Peyer's patch (tissue), 4 donors: ENCODE measurements at places on chromosomes 6 and 20. TPM values are rescaled to one million over a fixed set of nuclear protein-coding genes. Genes with fewer than 3 reads are reported as not detected.

DNA sequence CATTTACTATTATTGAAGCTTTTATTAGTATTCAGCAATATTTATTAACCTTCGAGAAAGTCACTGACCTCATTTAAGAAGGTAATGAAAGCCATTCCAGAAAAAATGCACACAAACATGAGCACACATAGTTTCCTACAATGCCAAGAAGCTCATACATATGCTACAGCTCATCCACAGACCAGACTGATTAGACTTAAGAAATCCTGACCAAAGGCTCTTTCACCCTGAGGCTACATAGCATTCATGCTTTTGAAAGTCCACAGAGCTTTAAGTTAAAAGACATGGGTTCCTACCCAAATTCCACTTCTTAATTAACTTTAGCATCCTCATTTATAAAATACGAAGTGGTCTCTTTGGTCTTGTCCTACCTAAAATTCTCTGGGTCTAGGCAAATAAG is 430.4 kb downstream of the TBC1D32 start:
- DNase-seq, result no peak

LAMA2 gene
- 30.0 TPM for total RNA-seq

EXOC2 gene
- 23.9 TPM for total RNA-seq

GRCh38 chr6:111423960-111424846 is 58.8 kb downstream of the REV3L start:
- no peak for DNase-seq

COL19A1 gene
- total RNA-seq, result 0.35 TPM

OPRM1 gene
- total RNA-seq, result not detected

- DNase-seq, result no peak
These were observed 53.0 kb downstream of the TAF4 start for GRCh38 chr20:62012631-62013030.

- DNase-seq, result no peak
These were observed 95.1 kb downstream of the SNAP25 start for GRCh38 chr20:10313701-10314100.

- no peak for DNase-seq
These were observed 8.0 kb downstream of the CDC5L start for GRCh38 chr6:44395501-44395900.

DNA sequence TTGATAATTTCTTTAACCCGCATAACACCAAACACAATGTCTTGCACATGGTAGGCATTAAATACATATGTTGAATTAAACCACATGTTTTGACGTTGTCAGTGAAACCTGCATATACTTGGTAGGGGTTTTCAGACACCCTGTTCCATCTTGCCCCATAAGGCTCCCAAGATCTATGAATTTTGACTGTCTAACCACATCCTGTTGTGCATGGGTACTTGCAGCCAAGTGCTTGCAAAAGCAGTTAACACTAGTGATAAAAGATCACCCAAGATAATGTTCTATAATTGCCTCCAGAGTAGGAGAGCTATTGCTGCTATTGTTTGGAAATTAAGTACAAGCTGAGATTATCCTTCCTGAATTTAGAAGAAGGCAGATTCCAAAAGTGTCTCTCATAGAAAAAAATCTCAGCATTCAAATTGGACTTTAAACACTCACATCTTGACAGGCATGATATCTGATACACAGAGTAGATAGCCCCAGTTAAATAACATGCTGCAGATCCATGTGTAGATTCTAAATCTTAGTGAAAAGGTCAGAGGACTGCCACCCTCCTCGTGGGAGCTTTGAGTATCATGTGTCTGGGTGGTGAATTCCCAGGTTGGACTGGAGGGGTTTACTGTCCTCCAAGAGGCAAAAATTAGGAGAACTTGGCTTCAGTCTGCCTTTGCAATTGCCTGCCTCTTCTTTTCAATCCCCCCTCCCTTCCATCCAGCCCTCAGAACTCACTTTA is 25.8 kb upstream of the CCN6 start:
- DNase-seq, result no peak

RSPH9 gene
- 1.7 TPM for total RNA-seq

GRCh38 chr6:67358241-67358640 is 1276.8 kb upstream of the ADGRB3 start:
- no peak for DNase-seq

RBPJL gene
- not detected for total RNA-seq

- DNase-seq, result no peak
These were observed at the start of gene OR2J3 for GRCh38 chr6:29107758-29108157. OR2J3 (plus strand) TSS chr6:29108058; CDS start chr6:29111891, 3,833 bp downstream.

- no peak for DNase-seq
These were observed 158.8 kb upstream of the PHACTR1 start for GRCh38 chr6:12557765-12558164.

GRCh38 chr6:83126807-83127206 is 59.3 kb downstream of the DOP1A start:
- no peak for DNase-seq

GRCh38 chr6:69202768-69203167 is 567.7 kb downstream of the ADGRB3 start:
- no peak for DNase-seq

DNA sequence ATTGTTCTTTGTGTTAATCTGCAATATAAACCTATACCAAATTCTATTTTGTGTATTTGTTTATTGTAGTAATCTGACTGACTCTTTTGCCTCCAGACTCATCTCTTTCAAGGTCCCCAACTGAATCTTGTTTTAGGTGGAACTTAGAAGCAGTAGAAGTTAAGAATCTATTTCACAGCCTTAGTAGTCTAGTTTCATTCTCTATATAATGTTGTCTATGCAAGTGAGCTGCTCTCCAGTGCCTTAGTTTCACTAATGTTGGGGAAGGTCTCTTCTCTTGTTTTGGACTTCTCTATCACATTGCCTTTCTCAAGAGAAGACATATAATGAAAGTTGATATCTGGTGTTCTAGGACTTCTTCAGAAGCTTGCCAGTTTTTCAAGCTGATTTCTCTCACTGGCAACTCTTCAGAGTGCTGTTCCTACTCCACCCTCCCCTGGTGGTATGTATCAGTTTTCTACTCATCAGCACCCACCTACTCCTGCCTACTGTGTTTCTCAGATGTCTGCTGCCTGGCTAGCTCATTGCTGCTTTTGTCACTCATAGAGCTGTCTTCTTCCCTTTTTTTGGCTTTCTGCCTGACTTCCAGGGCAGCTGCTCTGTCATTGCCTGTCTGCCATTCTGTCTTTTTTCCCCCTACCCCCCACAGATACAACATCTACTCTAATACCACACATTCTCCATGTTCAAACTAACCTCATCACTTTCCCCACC is 82.1 kb downstream of the PTPRA start:
- no peak for DNase-seq

DNA sequence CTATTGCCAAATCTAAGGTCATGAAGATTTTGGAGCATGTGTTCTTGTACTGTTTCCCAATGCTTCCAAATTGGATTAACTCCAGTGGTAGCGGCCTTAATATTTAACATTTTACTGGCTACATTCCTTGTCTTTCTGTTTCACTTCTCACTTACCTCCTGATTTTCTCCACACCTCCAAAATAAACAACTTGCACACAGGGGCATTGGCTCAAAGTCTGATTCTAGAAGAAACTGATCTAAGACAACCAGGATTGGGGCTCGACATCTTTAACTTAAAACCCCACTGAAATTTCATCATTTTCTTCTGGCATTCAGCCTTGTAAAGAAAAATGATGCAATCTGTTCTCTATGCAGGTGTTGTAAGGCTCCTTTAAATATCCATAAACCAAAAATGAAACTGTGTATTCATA is 557.9 kb upstream of the ID4 start:
- no peak for DNase-seq

ANKRD66 gene
- not detected for total RNA-seq

CRISP2 gene
- not detected for total RNA-seq

PRL gene
- not detected for total RNA-seq

NKAIN4 gene
- total RNA-seq, result not detected

DNA sequence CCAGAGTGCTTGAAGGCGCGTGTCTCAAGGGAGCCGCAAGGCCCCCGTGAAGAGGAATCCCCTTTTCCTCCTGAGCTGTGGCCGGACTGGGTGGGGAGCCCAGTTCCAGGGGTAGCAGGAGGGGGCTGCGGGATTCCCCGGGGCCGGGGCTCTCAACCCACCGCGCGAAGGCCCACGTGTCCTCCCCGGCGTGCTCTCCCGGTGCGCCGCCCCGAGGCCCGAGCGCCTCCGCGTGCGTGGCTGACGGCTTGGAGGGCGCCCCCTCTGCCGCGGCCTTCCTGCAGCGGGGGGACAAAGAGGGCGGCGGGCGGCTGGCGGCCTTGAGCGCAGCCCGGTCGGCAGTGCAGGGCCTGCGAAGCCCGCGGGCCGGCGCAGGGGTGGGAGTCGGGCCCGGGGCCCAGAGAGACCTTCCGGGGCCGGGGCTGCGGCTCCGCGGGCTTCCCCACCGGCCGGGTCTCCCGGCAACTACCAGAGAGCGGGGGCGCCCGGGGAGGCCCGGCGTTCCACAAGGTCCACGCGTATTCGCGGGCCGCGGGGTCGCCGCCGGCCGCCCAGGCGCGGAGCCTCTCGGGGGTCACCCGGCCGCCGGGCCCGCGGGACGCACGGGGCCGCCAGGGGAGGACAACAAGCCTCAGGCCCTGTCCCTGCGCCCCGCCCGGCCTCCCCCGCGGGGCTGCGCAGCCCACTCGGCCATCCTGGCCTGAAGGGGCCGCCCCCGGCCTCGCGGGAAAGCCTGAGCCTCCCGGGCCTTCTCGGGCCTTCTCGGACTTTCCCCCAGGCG is at the start of gene FAM217A:
TSS of gene FAM217A (minus strand) at position 447 of the 781 bp plus-strand sequence. CDS start 1,723 bp downstream, outside the sequence.
- no peak for DNase-seq

SEMG1 gene
- not detected for total RNA-seq

DNA sequence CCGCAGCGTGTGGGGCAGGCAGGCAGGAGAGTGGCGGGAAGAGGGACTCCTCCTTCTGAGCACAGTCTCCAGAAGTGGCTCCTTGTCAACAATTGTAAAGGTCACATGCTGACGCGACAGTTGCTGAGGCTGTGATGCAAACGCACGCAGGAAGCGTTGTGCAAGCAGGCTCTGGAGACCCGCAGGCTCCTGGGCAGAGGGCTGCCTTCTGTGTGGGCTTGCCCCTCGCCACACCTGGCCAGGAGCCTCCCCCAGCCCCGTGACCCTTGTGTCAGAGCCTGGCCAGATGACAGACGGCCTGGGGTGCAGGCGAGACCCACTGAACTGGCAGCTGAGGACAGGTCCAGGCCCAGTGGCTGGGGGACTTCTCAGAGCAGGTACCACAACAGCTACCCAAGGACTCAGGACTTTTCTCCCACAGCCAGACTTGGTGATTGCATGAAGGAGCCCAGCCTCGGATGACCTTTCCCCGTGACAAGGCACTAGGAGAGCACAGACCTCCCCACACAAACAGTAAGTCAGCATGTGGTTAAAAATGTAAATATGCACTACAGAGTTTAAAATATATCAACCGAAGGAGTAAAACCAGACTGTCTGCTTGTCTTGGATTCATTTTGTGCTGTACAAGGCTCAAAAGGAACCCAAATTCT is 222.1 kb upstream of the RREB1 start:
- DNase-seq, result peak; percentile 61

GRCh38 chr6:107413966-107414645 is 45.3 kb downstream of the PDSS2 start:
- no peak for DNase-seq

MMP24 gene
- 0.70 TPM for total RNA-seq

GRCh38 chr6:144286503-144287393 is 1.6 kb downstream of the UTRN start:
- peak; percentile 74 for DNase-seq

GRCh38 chr6:145887969-145888368 is 73.4 kb upstream of the FBXO30 start:
- no peak for DNase-seq

GRCh38 chr20:10379761-10380160 is 54.3 kb downstream of the MKKS start:
- DNase-seq, result no peak

CEP57L1 gene
- total RNA-seq, result 8.6 TPM

BHLHE23 gene
- not detected for total RNA-seq

DNA sequence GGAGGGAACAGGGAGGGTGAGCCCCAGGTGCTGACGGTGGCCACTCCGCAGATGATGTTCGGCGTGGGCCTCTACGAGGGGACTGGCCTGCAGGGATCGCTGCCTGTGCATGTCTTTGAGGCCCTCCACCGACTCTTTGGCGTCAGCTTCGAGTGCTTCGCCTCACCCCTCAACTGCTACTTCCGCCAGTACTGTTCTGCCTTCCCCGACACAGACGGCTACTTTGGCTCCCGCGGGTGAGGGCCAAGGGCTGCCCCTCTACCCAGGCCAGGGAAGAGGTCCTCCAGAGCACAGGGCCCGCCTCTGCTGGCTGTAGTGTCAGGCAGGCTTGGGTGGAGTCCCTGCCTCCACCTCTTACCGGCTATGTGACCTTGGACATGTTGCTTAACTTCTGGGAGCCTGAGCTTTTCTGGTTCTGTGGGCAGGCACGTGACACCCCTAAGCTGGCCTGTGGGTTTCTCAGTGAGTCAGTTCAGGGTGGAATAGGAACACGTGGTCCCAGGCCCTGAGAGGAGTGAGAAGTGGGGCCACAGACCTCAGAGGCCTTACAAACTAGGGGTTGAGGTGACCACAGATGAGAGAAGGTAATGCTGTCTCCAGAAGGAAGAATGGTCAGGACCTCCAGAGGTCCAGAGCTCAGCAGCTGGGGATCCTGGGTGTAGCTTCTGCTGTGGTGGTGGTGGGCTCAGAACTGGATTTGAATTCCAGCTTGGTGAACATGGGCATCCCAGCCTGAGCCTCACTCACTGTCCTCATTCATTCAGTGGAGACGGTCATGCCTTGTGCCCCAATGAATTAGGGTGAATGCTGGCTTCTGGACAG is 11.9 kb downstream of the PCIF1 start:
- peak; percentile 77 for DNase-seq

PHACTR1 gene
- 0.35 TPM for total RNA-seq

DNA sequence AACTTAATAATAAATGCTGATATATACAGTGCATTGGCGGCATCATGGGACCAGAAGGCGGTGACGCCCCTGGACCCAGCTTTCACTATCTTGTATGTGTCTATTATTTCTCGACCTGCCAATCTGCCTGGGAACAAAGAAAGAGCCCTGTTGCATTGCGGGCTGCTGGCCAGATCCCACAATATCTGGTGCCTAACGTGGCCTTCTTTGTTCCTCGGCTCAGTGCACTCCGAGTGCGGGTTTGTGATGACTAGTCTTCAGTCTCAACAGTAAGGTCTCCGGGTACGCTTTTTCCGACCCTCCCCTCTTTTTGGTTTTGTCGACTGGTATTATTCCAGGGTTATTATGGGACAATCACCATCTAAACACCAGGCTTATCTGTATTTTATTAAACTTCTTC is 291.5 kb downstream of the TBC1D32 start:
- no peak for DNase-seq

DNA sequence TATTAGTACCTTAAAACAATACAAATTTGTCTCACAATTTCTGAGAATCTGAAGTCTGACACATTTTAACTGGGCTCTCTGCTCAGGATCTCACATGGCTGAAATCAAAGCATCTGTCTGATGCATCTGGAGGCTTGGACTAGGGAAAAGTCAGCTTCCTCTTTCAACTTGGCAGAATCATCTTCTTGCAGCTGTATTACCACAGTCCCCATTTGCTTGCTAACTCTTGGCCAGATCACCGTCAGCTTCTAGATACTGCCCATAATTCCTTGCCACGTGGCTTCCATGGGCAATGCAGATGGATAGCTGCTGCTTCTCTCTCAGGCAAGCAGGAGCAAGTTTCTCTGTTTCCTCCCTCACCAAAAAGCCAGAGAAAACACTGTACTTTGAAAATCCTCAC is 1106.4 kb upstream of the CITED2 start:
- no peak for DNase-seq

BPI gene
- not detected for total RNA-seq

- no peak for DNase-seq
These were observed 1.6 kb upstream of the PBOV1 start for GRCh38 chr6:138219901-138220300.

MEP1A gene
- 2,426 TPM for total RNA-seq

- DNase-seq, result no peak
These were observed 264.5 kb upstream of the BMP2 start for GRCh38 chr20:6502999-6503398.

- DNase-seq, result no peak
These were observed 18.5 kb upstream of the PHACTR3 start for GRCh38 chr20:59585714-59586409.
